ENCODE measurements at places on chromosomes 12 and 14.

DNA sequence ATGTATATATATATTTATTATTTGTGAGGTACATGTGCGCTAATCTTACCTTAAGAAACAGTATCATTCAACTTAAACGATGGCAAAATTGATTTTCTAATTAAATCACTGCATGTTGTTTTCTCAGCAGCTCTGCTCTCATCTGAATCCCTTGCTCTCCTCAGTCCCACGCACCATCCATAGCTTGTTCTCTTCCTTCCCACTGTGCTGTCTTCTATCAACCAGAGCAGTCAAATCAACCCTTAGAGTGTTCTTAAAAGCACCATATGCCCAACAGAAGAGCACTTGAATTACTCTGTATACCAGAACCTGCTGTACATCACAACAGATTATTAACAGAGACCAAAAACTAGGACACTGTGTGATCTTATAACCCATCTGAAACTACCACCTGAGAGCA is 209.4 kb upstream of the G2E3 start:
- DNase-seq = no peak

DNA sequence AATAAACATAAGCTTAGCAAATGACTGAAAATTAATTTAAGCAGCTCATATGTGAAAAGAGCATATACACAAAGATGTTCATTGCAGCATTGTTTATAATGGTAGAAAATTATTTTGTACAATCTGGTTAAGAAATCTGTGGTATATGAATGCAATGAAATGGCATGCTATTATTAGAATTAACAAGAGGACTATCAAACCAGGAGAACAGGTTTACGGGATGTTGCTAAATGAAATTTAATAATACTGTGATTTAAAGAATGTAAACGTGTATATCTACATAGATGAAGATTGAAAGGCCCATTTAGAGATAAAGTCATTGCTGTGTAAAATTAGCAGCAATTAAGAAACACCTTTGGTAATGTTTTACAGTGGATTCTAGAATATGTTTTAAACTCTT is 70.5 kb downstream of the EID3 start:
- DNase-seq = no peak

DNA sequence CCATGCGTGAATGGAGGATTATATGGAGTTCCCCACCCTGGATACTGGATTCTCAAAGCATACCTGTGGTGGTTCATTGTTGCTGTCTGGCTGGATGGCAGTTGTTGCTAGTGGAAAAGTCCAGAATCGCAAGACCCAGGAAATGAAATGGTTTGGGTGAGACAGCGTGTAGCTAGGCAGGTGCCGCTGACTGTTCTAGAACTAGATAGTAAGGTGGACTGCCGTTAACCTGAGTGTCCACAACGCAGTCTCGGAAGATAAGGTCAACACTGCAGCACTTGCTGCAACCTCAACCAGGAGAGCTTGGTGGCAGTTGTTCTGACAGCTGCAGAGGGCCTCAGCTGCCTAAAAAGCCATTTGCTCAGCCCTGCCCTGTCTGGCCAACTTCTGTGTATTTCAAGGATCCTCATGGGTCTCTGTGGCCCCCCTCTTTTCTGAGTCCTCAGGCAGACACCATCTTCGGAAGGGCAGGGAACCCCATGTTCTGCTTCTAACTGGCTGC is 15.5 kb upstream of the IRF2BPL start:
- DNase-seq = no peak

DNA sequence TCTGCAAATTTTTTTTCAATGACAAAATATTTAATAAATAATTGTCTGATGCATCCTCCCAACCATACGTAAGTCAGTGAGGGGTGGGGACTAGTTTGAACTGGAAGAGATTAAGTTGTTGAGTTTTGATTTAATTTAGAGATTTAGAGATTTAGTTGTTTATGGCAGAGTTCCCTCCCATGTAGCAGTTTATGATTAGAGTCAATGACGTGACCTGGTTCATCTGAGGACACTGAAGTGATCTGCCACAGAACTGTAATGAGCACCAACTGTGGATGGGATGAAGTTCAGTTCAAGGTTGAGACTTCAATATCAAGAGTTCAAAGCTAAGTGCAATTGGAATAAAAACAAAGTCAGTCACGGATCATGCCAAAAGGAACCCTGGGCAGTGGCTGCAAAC is 609.3 kb downstream of the NOVA1 start:
- no peak for DNase-seq

DNA sequence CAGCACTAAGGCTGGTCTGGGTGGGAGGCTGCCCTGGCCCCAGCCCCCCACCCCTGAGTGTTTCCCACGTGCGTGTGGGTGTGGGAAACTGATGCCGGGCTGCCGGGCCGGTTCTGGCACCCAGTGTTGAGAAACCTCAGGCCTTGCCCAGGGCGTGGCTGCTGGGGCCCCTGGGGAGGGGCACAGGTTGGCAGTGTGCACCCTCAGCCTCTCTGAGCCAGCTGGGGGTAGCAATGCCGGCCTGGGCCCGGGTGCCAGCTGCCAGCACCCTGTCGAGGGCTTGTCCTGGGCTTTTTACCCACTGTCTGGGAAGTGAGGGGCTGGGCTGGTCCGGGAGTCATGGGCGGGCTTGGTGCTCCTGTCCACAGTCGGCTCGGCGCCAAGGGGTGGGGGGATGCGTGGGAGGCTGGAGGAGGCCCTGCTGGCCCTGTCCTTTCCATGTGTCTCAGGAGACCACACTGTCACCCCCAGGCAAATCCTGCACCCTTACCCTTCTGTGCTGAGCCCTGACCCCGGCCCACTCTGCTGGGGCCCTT is 15.7 kb downstream of the ASPG start:
- DNase-seq = no peak
